Chondrocyte (in vitro differentiated cells): ENCODE measurements at places on chromosomes 7 and 10. TPM values are rescaled to one million over a fixed set of nuclear protein-coding genes. Genes with fewer than 3 reads are reported as not detected.
A peak's percentile ranks its signal among the peaks of the same experiment; 100 is the strongest.

EZH2 gene
- 10.6 to 11.0 TPM (median 10.6 TPM) in 3 replicates for total RNA-seq

UNCX gene
- total RNA-seq, result not detected in 3 replicates

MKX gene
- 19.2 to 28.8 TPM (median 22.1 TPM) in 3 replicates for total RNA-seq

HOGA1 gene
- 0.12 TPM in 1 of 3 replicates, not detected in the others for total RNA-seq

MRC1 gene
- 0.07 TPM in 1 of 3 replicates, not detected in the others for total RNA-seq

RELN gene
- total RNA-seq, result 0.22 TPM in 1 of 3 replicates, not detected in the others

TCTN3 gene
- total RNA-seq, result 32.7 to 54.6 TPM (median 35.8 TPM) in 3 replicates

H2AZ2 gene
- total RNA-seq, result 119 to 139 TPM (median 126 TPM) in 3 replicates

SUPV3L1 gene
- 24.1 to 28.6 TPM (median 27.4 TPM) in 3 replicates for total RNA-seq

MKI67 gene
- 11.7 to 18.3 TPM (median 17.1 TPM) in 3 replicates for total RNA-seq

EBLN1 gene
- not detected in 3 replicates for total RNA-seq

GRCh38 chr10:48254750-48255512 is 19.6 kb downstream of the FRMPD2 start:
- no peak for DNase-seq
- no peak overlapping the region for H3K27ac ChIP-seq
- H3K27me3 ChIP-seq, result no peaks in the 10 kb centered on the region
- no peak overlapping the region for H3K4me3 ChIP-seq
- H3K4me1 ChIP-seq, result peaks cover 12% of the 10 kb centered on the region

DNA sequence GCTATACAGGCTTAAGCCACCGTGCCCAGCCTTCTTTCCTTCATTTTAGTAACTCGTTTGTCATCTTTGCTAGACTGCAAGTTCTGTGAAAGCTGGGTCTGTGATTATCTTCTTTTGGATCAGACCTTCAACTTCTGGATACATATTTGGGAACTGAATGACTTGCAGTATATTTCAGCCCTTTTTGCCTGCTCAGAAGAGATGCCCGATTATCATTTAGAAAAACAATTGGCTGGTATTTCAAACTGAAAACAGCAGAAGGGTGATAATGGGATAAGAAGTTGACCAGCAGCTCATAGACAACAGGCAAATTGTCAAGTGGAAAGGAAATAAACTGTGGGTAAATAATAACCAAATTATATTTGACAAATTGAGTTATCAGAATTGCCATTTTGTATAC is 14.6 kb downstream of the RSBN1L start:
- no peaks in the 10 kb centered on the region for H3K27me3 ChIP-seq
- DNase-seq, result no peak
- peaks cover 9% of the 10 kb centered on the region for H3K4me1 ChIP-seq

DNA sequence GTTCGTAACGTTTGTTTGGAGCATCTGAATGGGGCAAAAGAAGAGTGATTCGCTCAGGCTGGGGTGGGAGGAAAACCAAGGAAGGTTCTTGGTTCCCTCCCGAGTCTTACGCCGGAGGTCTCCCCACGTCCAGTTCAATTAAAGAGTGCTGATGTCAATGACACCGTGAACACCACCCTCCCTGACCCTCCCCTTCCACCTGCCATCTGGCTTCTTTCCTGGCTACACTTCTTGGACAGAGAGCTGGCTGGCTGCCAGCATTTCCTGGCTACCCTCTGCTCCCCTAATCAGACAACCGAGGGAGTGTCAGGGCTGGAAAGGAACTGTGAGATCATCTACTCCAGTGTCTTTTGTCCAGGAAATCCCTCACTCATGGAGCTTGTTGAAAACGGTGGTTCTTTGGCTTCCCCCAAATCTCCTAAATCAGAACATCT is 24.1 kb upstream of the FFAR4 start:
- H3K27me3 ChIP-seq, result peaks cover 5% of the 10 kb centered on the region
- peaks cover 7% of the 10 kb centered on the region for H3K4me1 ChIP-seq
- H3K36me3 ChIP-seq, result no peaks in the 10 kb centered on the region

DNA sequence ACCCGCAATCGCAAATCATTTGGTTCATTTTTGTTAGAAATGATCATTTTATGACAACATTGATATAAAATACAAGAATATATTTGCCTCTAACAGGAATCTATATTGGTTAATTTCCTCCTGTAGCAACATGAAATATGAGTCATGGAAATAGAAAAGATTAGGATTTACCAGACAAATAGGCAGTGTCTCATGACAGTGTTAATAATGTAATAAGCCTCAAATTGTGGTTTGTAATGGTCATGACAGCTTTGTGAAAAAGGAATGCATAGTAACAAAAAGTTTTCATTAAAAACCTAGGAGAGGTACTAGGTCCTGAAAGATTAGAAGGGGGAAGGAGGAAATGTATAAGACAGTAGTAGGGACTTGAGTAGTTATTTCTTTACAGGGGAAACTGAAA is 7.9 kb upstream of the SLK start:
- no peaks in the 10 kb centered on the region for H3K27me3 ChIP-seq
- DNase-seq, result no peak
- no peak overlapping the region for H3K4me3 ChIP-seq
- H3K27ac ChIP-seq, result no peak overlapping the region
- H3K36me3 ChIP-seq, result peaks cover 1% of the 10 kb centered on the region
- H3K4me1 ChIP-seq, result no peaks in the 10 kb centered on the region

GRCh38 chr10:13338390-13339110 is 9.5 kb downstream of the SEPHS1 start:
- H3K27ac ChIP-seq, result no peak overlapping the region
- no peak for DNase-seq
- H3K4me1 ChIP-seq, result peaks cover 9% of the 10 kb centered on the region
- no peak overlapping the region for H3K4me3 ChIP-seq
- H3K27me3 ChIP-seq, result no peaks in the 10 kb centered on the region

DNA sequence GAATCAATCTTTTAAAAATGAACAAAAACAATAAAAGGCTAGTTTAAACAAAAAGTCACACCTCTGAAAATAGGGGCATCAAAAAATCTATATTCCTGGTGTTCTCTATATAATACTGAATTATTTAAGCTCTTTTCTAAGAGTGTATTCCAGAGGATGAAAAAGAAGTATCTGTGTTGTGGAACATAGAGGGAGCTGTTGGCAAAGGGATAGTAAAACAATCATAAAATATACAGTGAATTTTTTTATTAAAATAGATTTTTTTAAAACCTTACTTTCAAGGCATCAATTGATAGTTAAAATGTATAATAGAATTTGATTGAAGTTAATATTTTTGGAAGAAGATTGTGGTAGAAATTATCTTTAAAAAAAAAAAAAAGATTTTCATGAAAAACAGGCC is 1409.1 kb upstream of the CELF2 start:
- no peaks in the 10 kb centered on the region for H3K36me3 ChIP-seq
- H3K4me3 ChIP-seq, result no peak overlapping the region
- DNase-seq, result no peak
- peaks cover 8% of the 10 kb centered on the region for H3K4me1 ChIP-seq
- no peak overlapping the region for H3K27ac ChIP-seq
- no peaks in the 10 kb centered on the region for H3K27me3 ChIP-seq

DNA sequence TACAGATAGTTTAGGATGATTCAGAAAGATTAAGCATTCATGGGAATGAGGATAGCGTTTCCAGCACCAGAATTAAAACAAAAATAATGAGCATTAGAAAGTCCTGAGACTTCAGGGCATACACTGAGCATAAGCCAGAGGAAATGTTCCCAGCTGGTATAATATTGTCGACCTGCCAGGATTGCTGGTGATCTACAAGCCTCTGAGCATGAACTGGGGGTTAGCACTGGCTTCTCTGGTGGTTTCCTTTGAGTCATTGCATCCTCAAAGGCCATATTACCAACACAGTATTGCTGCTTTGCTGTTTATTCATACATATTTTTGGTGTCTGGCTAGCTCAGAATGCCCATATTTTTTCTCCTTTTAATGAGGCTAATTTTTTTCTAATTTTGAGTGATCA is 10.7 kb upstream of the ATRNL1 start:
- no peaks in the 10 kb centered on the region for H3K27me3 ChIP-seq
- peaks cover 7% of the 10 kb centered on the region for H3K36me3 ChIP-seq
- peaks cover 27% of the 10 kb centered on the region for H3K4me1 ChIP-seq
- DNase-seq, result no peak

DNA sequence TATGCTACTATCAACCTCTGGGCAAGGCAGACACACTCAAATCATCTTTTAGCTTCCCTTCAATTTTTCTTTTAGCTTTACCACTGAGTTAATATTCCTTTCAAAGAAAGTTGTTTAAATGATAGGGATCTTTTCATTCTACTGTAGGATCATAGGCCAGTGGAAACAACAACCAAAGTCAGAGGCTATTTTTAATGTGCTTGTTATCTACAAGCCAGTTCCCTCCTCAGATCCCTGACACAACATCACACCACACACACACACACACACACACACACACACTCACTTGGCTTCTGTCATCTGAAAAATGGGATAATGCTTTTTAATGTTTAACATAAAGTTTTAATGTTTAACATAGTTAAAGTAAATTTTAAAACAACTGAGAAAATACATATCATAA is 106.7 kb upstream of the CAV2 start:
- H3K27ac ChIP-seq, result peak overlapping the region; percentile 89
- H3K27me3 ChIP-seq, result no peaks in the 10 kb centered on the region
- H3K4me1 ChIP-seq, result peaks cover 35% of the 10 kb centered on the region
- no peaks in the 10 kb centered on the region for H3K36me3 ChIP-seq
- DNase-seq, result no peak
- H3K4me3 ChIP-seq, result no peak overlapping the region

- H3K27me3 ChIP-seq, result no peaks in the 10 kb centered on the region
- peak overlapping the region; percentile 79 for H3K27ac ChIP-seq
- no peak overlapping the region for H3K4me3 ChIP-seq
Observed at GRCh38 chr10:3099291-3100092, 32.1 kb downstream of the PFKP start.

- H3K36me3 ChIP-seq, result no peaks in the 10 kb centered on the region
- DNase-seq, result peak; percentile 73
- no peak overlapping the region for H3K4me3 ChIP-seq
- H3K4me1 ChIP-seq, result no peaks in the 10 kb centered on the region
- H3K27ac ChIP-seq, result no peak overlapping the region
Observed at GRCh38 chr10:132571650-132572544, 34.3 kb downstream of the INPP5A start.

DNA sequence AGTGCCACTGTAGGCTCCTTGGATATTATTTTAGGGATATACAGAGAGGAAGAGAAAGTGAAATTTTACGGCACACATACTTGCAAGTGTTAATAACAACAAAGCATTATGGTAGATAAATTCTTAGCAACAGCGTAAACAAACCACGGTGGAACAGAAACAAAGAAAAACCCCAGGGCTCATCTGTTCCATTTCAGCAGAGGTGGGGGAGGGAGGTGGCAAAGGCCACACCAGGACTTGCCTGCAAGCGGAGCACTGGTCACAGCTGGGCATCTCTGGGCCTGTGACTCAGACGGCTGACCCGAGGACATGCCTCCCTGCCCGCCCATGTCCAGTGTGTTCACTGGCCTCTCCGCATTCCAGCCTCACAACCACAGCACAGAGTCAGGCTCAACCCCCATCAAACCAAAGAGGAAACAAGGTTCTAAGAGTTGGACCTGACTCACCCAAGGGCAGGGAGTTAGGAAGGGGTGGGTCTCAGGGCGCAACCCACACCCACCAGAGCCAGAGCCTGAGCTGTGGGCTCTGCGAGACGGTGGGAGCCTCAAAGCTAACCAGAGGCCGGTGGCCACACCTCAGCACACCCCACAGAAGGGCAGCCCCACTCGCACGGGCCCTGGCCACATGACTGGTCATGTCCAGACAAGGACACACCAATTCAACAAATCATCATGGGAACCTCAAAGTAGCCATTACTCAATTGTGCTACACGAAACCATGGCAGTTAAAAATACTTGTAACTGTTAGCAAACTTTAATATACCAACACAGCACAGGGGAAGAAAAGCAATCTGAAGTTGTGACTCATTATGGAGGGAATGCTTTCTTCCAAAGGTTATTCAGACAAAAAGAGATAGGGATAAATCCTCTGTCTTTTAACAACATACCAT is 10.7 kb downstream of the ESYT2 start:
- peaks cover 86% of the 10 kb centered on the region for H3K4me1 ChIP-seq
- H3K36me3 ChIP-seq, result peaks cover 2% of the 10 kb centered on the region
- DNase-seq, result no peak
- peak overlapping the region; percentile 59 for H3K4me3 ChIP-seq
- H3K27me3 ChIP-seq, result no peaks in the 10 kb centered on the region
- H3K27ac ChIP-seq, result peak overlapping the region; percentile 99

GRCh38 chr7:133931053-133931452 is 196.1 kb upstream of the LRGUK start:
- H3K4me1 ChIP-seq, result peaks cover 10% of the 10 kb centered on the region
- DNase-seq, result no peak
- no peaks in the 10 kb centered on the region for H3K27me3 ChIP-seq
- no peak overlapping the region for H3K4me3 ChIP-seq
- H3K27ac ChIP-seq, result no peak overlapping the region

GRCh38 chr10:28396331-28396730 is 93.5 kb upstream of the MPP7 start:
- peaks cover 5% of the 10 kb centered on the region for H3K4me1 ChIP-seq
- H3K36me3 ChIP-seq, result no peaks in the 10 kb centered on the region
- no peak overlapping the region for H3K4me3 ChIP-seq
- DNase-seq, result no peak
- peaks cover 2% of the 10 kb centered on the region for H3K27me3 ChIP-seq
- H3K27ac ChIP-seq, result no peak overlapping the region

- no peak overlapping the region for H3K4me3 ChIP-seq
- no peaks in the 10 kb centered on the region for H3K27me3 ChIP-seq
- H3K4me1 ChIP-seq, result peaks cover 54% of the 10 kb centered on the region
Observed at GRCh38 chr7:45885264-45885882, 2.9 kb upstream of the IGFBP1 start.

- no peak overlapping the region for H3K4me3 ChIP-seq
- H3K27ac ChIP-seq, result no peak overlapping the region
- H3K4me1 ChIP-seq, result peaks cover 29% of the 10 kb centered on the region
- no peaks in the 10 kb centered on the region for H3K36me3 ChIP-seq
Observed at GRCh38 chr7:110944448-110944847, 146.5 kb upstream of the LRRN3 start.

GRCh38 chr7:80334908-80335307 is 177.0 kb downstream of the GNAT3 start:
- no peak for DNase-seq
- peaks cover 9% of the 10 kb centered on the region for H3K4me1 ChIP-seq
- no peaks in the 10 kb centered on the region for H3K27me3 ChIP-seq
- no peak overlapping the region for H3K4me3 ChIP-seq
- H3K27ac ChIP-seq, result no peak overlapping the region
- H3K36me3 ChIP-seq, result no peaks in the 10 kb centered on the region

DNA sequence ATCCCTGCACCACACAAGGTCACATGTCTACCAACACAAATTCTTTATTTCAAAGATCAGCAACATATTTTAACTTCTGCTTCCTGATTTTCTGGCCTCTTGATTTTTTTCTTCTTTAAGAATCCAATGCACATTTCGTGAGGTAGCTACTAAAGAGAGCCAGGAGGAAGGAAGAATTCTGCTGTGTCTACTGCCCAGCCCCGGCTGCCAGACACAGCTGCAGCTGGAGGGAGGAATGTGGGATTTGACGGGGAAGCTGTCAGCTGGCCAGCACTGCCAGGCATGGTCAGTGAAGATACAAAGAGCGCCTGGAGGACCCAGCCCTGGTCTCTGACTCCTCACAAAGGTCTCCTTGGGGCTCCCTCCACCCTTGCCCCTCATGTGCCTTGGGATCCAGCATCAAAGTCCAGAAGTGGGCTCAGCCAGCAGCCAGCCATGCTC is 6.9 kb upstream of the AOC1 start:
- no peaks in the 10 kb centered on the region for H3K4me1 ChIP-seq
- H3K4me3 ChIP-seq, result no peak overlapping the region
- DNase-seq, result no peak
- H3K27me3 ChIP-seq, result peaks cover 14% of the 10 kb centered on the region
- no peaks in the 10 kb centered on the region for H3K36me3 ChIP-seq

GRCh38 chr7:122262246-122262645 is 42.3 kb downstream of the FEZF1 start:
- no peaks in the 10 kb centered on the region for H3K4me1 ChIP-seq
- no peak overlapping the region for H3K27ac ChIP-seq
- H3K27me3 ChIP-seq, result peaks cover 18% of the 10 kb centered on the region
- no peak overlapping the region for H3K4me3 ChIP-seq
- no peak for DNase-seq
- no peaks in the 10 kb centered on the region for H3K36me3 ChIP-seq
